ENCODE measurements at places on chromosomes 12 and 14.

GRCh38 chr14:37594971-37595808 lies at the start of the genes FOXA1 and TTC6:
TSS of gene FOXA1 (minus strand) at chr14:37595249. CDS start at chr14:37594972, 277 bp downstream.
TSS of gene TTC6 (plus strand) at chr14:37595629. CDS start at chr14:37622065, 26,436 bp downstream.
- peak; percentile 58 for DNase-seq

GRCh38 chr14:99472937-99473336 lies 7.7 kb downstream of the SETD3 start:
- DNase-seq = no peak

- DNase-seq = peak; percentile 60
Observed at GRCh38 chr12:116910645-116911451, at the start of gene FBXW8. TSS of gene FBXW8 (plus strand) at chr12:116910950. CDS start at chr12:116911038, 88 bp downstream.

GRCh38 chr12:123097561-123098084 lies 53.3 kb downstream of the PITPNM2 start:
- no peak for DNase-seq

GRCh38 chr12:123512838-123513665 lies 20.5 kb downstream of the RILPL1 start:
- no peak for DNase-seq

- DNase-seq = no peak
Observed at GRCh38 chr12:3606128-3606527, 115.1 kb downstream of the PRMT8 start.

DNA sequence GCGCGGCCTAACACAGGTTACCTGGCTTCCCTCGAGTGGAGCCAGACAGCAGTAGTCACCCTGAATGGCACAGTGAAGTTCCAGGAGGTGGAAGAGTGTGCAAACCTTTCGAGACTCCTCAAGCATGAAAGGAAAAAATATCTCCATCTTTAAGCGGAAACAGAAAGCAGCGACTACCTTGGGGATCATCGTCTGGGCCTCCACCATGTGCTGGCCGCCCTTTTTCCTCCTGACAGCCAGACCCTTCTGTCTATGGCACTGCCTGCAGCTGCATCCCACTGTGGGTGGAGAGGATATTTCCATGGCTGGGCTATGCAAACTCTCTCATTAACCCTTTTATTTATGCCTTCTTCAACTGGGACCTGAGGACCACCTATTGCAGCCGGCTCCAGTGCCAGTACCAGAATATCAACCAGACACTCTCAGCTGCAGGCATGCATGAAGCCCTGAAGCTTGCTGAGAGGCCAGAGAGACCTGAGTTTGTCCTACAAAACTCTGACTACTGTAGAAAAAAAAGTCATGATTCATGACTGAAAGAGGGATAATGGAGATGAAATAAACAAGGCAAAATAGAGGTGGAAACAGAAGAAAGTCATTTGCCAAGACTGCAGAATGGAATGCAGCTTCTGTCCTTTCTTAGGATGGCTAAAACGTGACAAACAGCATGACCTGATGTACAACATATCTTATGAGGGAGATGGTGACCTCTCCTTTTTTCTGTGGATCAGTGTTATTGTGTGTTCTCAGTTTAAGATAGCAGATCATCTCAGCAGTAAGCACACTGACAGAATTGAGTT lies 2.4 kb upstream of the HEBP1 start:
- DNase-seq = no peak

Measured in NCI-H1930 (cell line).